ENCODE measurements at places on chromosomes 5 and 9.

- no peak for DNase-seq
Measured at GRCh38 chr9:87684627-87685219, 41.2 kb upstream of the CTSL start.

- DNase-seq = no peak
Measured at GRCh38 chr9:106707738-106708474, 155.1 kb upstream of the ZNF462 start.

DNA sequence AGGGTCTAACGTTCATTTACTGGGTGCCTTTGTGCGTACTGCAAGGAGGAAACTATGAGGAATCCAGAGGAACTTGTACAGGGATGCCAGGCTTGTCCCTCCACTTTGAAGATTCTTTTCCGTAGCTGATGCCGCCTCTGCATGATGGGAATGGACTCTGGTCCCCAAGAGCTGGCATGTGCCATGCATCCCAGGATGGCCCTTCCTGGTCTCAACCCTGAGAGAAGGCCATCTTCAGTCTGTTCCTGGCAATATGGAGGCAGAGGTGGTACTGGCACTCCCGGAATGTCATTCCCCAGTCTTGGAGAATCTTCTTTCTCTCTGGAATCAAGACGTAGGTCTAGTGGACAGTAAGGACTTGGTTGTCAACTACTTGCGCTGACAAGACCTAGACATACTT is 61.5 kb downstream of the BASP1 start:
- DNase-seq = no peak

- no peak for DNase-seq
Measured at GRCh38 chr5:142057697-142058056, 44.9 kb upstream of the GNPDA1 start.

DNA sequence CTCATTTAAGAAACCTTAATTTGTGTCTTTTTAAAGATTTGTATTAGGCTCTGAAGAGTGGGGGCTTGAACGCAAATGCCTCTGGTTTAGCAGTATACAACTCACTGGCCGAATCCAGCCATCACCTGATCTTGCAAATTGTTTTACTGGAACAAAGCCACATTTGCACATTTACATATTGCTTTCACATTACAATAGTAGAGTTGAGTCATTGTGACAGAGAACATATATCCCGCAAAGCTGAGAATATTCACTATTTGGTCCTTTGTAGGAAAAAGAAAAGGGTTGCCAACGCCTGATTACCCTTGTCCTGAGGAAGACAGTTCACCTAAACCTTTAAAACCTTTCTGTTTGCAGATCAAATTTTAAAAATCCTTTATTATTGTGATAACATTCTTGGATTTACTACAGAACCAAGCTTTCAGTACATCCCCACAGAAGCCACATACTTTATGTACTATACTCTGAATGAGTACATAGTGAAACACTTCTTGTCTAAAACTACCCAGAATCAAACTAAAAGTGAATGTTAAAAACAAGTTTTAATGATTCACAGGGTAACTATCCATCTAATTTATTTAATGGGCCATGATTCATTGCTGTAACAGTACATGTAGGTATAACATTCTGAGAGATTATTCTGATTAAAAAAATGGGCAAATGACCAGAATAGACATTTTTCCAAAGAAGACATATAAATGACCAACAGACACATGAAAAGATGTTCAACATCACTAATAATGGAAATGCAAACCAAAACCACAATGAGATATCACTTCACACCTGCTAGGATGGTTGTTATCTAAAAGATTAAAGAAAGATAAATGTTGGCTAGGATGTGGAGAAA is 161.0 kb downstream of the SLC25A46 start:
- DNase-seq = no peak

GRCh38 chr5:139038613-139039305 is 159.4 kb downstream of the SIL1 start:
- DNase-seq = no peak

- DNase-seq = no peak
Measured at GRCh38 chr5:143796125-143796524, 15.8 kb upstream of the HMHB1 start.

DNA sequence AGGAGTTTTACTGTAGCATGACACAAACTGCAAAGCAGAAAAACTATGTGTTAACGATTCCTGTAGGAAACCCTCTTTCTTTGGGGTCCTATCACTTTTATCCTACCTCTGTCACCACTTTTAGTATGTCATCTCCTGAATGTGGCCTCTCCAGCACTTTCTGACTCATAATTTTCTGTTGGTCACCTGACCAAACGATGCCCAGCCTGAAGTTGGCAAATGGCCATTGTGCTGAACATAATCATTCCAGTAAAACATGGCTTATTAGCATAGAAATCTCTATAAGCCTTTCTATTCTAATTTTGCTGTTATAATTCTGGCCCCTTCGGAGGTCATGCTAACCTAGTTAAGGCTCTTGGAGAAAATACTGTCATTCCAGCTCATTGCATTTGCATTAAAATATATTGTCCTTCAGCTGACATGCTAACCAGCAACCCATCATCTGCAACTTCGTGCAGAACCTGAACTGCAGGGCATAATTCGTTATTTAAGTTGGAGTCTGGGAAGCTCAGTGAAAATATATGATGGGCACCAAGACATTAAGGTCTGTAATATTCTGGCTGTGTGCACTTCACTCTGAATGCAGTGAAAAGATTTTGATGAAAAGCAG is 140.3 kb downstream of the NMUR2 start:
- DNase-seq = no peak

DNA sequence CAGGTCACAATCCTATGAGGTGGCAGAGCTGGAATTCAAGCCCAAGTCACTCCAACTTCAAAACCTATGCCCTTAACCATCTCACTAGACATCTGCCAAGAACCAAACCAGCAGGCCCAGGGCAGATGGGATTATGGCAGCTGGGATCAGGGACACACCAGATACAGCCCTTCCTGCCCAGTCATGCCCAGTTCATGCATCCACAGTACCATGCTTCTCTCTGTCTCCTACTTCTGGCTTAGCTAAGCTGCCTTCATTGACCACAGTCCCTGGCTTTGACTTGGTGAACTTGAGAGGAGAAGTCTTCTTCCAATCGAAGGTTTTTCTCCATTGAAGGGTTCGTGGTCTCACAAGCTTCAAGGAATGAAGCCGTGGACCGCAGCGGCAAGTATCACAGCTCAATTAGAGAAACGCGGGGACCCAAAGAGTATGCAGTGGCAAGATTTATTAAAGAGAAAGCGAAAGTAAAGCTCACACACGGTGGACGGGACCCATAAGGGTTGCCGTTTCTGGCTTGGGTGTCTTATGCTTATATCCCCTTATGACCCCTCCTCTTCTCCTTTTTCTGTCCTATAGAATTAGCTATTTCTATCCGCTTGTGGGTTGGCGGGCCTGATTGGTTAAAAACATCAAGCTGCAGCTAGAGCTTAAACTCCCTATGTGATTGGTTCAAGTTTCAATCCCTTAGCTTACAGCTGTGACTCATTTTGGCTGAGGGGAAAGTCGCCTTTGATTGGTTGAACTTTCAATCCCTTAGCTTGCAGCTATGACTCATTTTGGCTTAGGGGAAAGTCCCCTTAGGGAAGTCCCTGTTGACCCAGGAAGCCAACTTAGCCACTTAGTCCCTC is 101.2 kb downstream of the TRIM36 start:
- DNase-seq = peak; percentile 9

- DNase-seq = no peak
Measured at GRCh38 chr9:82356871-82357270, 368.3 kb downstream of the SPATA31D1 start.

DNA sequence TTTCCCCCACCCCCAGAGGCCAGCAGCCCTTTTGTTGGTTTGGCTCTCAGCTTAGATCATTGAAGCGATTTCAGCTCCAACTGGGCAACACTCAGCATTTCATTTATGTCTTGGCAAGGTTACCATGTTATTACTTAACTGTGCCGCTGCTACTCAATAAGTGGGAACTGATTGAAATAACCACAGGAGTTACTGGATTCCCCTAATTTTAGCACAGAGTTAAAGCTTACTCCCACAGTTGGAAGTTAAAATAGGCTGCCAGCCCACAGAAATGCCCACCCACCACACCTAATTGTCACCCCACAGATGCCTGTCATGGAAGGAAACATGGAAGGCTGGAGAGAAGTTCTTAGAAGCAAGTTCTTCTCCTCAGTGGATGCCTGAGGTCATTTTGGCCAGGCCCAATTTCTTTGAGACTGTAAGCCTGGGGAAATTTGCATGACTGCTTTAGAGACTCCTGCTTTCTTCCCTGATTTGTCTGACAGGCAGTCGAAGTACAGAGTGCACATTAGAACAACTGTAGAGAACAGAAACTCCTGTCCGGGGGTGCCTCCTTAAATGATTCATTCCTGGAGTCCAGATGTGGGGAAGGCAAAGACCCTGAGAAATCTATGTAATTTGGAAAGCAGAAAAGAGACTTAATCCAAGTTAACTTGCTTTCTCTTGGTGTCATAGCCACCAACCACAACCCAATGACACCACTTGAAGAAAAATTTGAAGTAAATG is 370.0 kb downstream of the ZSWIM6 start:
- no peak for DNase-seq

DNA sequence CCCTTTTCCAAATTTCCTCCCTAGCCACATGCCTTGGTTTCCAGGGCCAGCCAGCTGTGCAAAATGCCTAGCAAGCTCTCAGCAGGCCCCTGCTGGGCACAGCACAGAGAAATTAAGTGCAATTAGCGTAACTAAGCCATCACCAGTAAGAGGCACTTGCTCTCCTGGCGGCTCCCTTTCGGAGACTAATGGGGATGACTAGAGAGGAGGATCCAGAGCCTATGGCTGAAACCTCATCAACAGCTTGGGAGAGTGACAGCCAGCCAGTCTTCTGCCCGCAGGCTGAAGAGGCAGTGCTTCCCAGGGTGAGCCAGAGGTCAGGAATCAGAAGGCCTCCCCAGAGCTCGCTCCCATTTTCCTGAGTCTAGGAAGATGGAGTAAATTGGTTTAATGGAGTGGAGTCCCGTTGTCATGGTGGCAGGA is 108.4 kb downstream of the KCNIP1 start:
- no peak for DNase-seq

GRCh38 chr5:167582283-167582682 is 709.2 kb upstream of the WWC1 start:
- DNase-seq = no peak

DNA sequence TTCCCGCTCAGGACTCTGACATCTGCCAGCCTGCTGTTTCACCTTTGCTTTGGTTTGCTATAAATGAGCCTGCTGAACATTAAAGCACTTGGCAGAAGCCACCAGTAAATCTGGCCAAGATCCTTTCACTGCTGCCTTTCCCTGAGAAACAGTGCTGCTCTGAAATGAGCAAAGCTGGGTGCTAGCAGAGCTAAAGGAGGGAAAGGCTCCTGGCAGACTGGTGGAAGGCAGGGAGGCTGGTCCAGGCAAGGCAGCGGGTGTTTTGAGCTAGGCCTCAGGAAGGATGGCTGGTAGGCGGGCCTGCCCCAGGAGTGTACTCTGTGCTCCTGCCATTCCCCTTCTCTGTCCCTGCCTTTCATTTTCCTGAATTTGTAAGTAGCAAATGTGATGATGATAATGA is 52.5 kb upstream of the PTGS1 start:
- DNase-seq = no peak

DNA sequence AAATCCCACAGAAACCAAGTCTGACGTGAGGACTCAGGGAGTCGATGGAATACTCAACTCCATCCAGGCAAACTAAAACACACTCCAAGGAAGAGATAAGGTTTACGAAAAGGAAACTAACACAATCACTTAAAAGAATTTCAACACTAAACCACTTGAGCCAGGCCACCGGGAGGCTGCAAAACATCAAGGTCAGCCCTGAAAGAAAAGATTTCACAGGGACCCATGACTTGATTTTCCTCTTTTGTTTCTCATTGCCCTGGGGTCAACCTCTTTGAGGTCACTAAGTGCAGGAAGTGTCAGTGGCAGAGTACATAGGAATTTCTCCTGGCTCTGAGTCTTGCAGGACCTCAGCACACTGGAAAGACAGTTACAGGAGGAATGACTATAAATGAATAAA is 77.8 kb upstream of the TARS1 start:
- DNase-seq = no peak

- no peak for DNase-seq
Measured at GRCh38 chr9:103362986-103363385, 367.9 kb downstream of the CYLC2 start.

DNA sequence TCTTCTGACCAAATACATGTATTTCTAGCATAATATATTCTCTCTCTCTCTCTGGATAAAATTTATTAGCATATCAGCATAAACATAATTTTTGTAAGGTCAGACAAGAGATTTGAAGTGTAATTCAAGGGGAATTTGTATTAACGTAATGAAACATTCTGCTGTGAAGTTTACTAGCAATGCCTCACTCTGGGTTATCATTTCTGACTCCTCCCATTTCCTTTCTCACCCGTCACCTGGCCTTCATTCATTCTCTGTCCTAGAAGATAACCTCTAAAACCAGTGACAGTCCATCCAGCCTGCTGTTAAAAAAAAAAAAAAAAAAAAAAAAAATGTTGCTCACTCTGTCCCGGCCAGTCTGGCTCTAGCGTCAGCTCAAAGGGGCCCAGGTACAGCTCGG is 27.1 kb downstream of the GRAMD2B start:
- no peak for DNase-seq

Data from stimulated activated CD4-positive, alpha-beta T cell treated with anti-CD3 and anti-CD28 coated beads, Interleukin-12 subunit alpha, Interleukin-12 subunit beta, amount 100 ng/mL, for 48 hours (primary cell).